ENCODE measurements at places on chromosomes 4 and X. TPM values are rescaled to one million over a fixed set of nuclear protein-coding genes. Genes with fewer than 3 reads are reported as not detected.

Gene PDLIM5
- polyA plus RNA-seq = 7.7 TPM

Gene RIPPLY1
- polyA plus RNA-seq = not detected

Gene POF1B
- polyA plus RNA-seq = not detected

DNA sequence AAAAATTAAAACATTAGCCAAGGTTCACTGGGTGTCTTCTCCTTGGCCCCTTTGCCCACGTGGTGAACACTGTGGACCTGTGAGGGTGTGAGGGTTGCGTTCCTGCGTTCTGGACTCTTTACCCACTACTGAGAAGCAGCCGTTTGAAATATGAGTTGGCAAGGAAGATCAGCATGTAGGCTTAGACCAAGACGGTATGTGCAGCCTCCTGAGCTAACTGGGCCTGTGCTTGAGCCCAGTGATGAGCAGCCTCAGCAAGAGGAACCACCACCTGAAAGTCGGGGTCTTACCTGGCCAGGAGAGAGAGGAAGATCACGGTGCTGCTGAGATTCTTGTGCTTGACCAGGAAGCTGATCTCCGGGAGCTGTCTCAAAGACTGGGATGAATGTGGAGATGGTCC lies 19.5 kb downstream of the RGS12 start:
- DNase-seq = no peak

DNA sequence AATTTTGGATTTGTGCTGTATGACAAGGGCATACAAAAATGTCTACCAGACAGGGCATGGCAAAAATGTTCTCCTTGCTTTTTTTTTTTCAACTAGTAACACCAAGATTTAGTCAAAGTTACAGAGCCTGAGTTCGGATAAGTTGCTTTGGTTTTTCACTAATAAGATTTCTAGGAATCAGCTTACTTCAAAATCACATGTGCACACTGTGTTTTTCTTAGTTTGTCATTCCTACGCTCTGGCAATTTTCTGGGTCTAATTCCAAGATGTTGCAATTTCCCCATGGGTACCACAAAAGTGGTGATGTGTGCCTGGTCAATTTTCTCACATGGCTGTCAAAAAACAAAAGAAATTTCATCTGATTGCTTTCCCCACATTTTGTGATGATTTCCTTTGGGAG lies 6.3 kb downstream of the C1QTNF7 start:
- DNase-seq = no peak

Gene MAGEA12
- polyA plus RNA-seq = 0.51 TPM

DNA sequence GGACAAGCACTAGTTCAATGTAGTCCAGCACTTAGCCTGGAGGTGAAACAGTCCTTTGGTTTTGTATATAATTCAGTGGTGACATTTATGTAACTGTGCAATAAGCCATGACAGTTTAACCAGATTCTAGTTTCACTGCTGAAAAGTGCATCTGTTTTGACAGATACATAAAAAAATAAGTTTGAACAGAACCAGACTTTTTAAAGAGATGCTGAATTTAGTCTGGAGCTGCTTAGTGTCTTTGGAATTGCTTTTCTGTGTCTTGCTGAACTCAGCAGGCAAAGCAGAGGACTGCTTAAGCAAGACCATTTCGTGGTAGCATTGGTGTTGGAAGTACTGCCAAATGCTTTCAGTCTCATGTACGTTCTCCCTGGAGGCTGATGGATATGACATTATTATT lies 393.5 kb downstream of the MAPK10 start:
- no peak for DNase-seq

Data from brain (organoid and tissue), 16 donors.